Activated naive CD4-positive, alpha-beta T cell treated with anti-CD3 and anti-CD28 coated beads for 36 hours (primary cell): ENCODE measurements at places on chromosomes 5 and 9.

DNA sequence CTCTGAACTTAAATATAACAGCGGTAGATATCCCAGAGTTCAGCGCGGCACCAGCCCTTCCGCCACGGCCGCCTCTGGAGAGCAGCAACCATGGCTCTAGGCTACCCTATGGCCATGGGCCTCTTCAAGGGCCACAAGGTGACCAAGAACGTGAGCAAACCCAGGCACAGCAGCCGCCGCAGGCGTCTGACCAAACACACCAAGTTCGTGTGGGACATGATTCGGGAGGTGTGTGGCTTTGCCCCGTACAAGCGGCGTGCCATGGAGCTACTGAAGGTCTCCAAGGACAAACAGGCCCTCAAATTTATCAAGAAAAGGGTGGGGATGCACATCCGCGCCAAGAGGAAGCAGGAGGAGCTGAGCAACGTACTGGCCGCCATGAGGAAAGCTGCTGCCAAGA, 229.0 kb downstream of the ACTL7B start:
- DNase-seq = no peak

- no peak for DNase-seq
Observed at GRCh38 chr5:58736214-58736613, 153.3 kb downstream of the RAB3C start.

DNA sequence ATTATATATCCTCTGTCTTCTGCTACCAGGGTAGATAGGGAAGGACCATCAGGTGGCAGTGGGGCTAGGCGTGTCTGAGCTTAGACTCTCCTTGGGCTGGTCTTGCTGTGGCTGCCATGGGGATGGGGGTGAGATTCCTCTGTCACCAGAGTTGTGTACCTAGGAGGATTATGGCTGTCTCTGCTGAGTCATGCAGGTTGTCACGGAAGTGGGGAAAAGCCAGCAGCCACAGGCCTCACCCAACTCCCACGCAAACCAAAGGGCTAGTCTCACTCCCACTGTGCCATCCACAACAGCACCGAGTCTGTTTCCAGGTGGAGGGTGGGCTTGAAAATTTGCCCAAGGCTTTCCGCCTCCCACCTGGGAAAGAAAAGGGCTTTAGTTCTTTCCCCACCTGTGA, 476.1 kb downstream of the CYLC2 start:
- no peak for DNase-seq

GRCh38 chr9:69564557-69564956, 107.6 kb downstream of the APBA1 start:
- DNase-seq = no peak

- no peak for DNase-seq
Observed at GRCh38 chr5:168023191-168023590, 268.3 kb upstream of the WWC1 start.

DNA sequence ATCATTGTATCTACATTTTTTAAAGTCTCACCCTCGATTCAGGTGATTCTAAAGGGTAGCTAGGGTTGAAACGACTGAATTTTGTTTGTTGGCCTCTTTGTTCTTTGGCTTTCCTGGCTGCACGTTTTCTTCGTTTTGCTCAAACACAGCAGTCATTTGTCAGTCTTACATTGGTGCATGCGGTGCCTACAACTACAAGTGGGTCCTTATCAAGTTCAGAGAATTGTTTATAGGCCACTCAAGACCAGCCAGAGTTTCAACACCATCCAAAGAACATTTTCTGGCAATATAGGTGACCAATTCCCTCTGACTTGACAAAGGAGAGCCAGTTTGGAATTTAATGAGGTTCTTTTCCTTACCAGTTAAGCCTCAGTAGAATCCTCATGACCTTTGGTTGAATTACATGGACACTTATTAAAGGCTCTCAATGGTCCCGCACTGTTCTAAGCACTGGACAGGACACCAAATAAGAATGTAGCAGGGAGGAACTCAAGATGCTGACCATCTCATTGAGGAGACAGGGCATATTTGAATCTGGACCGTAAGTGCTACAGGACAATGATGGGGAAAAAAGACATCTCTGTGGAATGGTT, 119.0 kb upstream of the DMRT1 start:
- no peak for DNase-seq

DNA sequence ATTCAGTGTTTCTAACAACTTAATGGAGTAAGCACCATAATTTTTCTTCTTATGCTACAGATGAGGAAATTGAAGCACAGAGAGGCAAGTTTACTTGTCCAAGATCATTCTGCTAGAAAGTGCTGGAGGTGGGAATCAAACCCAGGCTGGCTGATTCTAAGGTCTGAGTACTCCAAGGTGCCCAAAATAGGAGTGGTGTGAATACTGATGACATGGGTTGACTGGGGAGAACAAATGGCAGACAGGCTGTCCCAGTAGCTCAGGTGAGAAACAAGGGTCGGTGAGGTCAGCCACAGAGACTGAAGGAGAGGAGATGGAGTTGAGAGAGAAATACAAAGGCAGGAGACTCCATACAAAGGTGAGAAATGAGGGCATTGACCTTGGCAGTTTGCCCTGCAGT, 144.5 kb upstream of the EGFLAM start:
- DNase-seq = no peak

DNA sequence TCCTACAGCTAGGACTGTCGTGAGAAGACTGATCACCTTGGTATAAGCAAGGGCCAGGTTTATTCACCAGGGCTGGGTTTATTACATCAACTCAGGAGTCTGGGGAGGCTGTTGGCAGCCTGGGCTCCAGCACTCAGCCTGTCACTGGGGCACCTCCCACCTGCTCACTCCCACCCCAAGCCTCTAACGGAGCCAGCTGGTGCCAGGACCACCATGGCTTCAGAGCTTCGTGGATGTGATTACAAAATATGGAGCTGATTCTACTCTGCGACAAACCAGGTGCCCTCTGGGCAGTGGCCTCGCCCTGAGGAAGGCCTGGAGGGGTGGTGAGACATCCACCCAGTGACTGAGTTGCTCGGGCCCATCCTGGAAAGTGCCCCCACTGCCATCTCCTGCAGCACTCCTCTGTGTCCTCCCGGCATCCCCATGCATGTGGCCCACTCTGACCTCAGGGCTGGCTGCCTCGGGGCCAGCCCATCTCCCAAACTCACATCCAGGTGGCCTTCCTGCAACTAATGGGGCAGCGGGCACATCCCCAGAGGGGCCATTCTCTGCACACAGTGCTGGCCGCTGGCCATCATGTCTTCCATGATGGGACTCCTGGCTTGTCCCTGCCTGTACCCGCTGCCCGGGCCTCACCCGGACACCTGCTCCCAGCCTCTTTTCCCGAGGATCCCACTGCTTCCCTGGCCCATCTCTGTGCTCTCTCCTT, 49.6 kb downstream of the SECISBP2 start:
- DNase-seq = no peak

DNA sequence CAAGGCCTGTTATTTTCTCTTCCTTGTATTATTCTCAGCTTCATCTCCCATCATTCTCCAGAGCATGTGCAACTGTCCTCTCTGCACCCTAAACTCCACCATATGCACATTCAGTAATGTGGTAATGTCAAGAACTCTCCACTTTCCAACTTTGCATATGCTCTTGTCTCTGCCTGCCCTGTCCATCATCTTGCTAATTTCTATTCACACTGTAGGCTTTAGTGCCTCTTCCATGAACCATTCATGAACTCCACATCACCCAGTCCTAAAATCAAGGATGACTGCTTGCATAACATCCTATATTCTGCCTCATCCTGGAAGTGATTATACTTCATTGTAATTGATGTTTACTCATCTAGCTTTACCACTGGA, 354.8 kb downstream of the PDE4D start:
- DNase-seq = no peak

DNA sequence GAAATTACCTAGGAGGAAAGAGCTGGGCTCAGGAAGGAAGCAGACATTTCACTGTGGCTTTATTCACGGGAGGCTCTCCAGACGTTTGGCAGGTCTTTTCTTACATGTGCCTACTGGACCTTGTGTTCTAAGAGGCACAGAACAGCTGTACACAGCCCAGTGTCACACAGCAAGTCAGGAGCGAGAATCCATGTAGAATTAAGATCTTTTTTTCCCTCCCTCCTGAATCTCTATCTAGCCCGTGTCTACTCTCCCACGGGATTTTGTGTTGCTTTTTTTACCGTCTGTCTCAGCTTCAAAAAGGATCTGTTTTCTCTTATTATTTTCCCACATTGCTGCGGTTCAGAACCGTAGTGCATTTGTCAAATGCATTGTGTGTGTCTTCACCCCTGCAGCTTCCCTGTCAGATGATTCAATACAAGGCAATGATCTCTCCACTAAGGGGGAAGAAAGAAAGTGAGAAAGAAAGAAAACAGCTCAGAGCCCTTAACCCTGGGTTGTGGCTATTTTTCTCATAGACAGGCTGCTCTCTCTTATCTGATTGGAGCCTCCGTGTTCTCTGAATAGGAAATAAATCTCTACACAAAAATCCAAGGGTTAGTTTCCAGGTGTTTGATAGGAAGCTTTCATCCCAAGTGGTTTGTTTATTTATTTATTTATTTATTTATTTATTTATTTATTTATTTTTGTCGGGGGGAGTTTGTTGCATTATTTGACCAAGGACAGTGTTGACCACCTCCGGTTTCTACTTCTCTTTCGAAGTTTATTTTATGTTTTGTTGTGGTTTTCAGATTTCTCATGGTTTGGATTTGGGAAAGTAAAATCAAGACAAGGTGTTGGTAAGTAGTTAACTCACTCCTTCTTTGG, 191.0 kb downstream of the NTRK2 start:
- no peak for DNase-seq
